Naive thymus-derived CD4-positive, alpha-beta T cell (primary cell): ENCODE measurements at places on chromosomes 1 and 21.

DNA sequence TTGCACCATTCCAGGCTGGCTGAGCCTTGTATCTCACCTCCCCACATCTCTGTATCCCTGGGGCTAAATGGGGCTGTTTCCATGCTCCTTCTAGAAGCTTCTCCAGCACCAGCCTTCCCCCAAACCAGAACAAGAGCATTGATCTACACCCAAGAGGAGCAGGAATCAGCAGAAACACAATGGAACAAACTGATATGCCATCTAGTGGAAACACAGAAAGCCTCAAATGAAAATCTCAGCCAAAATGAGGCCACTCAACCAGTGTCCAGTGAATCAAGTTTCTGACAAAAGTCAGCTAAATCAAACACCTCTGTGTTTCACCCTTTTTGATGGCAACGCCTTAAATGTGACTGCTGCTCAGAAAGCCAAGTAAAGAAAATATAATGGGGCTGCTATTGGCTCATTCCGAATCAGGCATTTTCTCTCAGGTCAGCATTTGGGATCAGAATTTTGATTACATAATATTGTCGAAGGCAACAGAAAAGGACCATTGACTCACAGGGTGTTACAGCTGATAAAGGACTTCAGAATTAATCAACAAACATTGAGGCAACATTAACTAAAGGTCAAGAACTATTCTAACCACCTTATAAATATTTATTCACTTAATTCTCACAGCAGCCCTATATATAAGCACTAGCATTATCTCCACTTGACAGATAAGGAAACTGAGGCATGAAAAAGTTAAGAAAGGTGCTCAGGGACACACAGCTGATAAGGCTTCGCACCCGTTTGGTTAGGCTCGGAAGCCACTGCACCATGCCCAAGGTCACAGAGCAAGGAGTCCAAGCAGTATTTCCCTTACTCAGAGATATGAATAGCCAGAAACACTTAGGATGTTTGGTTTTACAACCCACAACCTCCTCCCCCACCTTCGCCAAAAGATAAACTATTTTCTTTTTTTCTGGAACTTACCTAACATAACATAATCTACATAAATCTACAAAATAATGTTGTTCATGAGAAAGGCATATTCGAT is 85.8 kb upstream of the KCNJ15 start:
- DNase-seq: no peak
- no peak overlapping the region for H3K4me3 ChIP-seq
- H3K36me3 ChIP-seq: no peaks in the 10 kb centered on the region
- H3K27me3 ChIP-seq: no peaks in the 10 kb centered on the region

- H3K4me3 ChIP-seq: no peak overlapping the region
- H3K4me1 ChIP-seq: peaks cover 37% of the 10 kb centered on the region
- H3K36me3 ChIP-seq: no peaks in the 10 kb centered on the region
- no peaks in the 10 kb centered on the region for H3K27me3 ChIP-seq
- DNase-seq: no peak
Measured at GRCh38 chr1:89673251-89673650, 40.3 kb downstream of the LRRC8C start.

DNA sequence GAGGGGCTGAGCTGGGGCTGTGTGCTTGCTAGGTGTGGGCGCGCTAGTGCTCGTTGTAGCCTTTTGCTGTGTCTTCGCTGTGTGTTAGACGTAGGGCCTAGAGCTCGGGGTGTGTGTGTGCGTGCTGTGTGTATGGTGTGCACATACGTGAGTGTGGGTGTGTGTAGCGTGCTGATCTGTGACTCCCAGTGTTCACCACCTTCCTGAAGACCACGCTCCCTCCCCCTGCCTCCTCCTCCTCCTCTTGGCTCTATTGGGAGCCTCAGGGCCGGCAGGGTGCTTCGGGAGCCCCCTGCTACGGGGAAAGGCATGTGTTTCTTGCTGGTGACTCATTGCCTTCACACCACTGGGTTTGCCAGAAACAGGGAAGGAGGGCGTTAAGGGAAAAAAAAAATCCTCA is 9.4 kb upstream of the KCNC4 start:
- no peak overlapping the region for H3K4me3 ChIP-seq
- H3K36me3 ChIP-seq: no peaks in the 10 kb centered on the region
- DNase-seq: no peak
- H3K4me1 ChIP-seq: peaks cover 11% of the 10 kb centered on the region

GRCh38 chr1:163063610-163064009 is 5.6 kb upstream of the RGS4 start:
- no peaks in the 10 kb centered on the region for H3K36me3 ChIP-seq
- no peak overlapping the region for H3K4me3 ChIP-seq
- no peaks in the 10 kb centered on the region for H3K4me1 ChIP-seq
- H3K27ac ChIP-seq: no peak overlapping the region

- H3K4me3 ChIP-seq: no peak overlapping the region
- no peaks in the 10 kb centered on the region for H3K4me1 ChIP-seq
Measured at GRCh38 chr1:107653005-107653404, 312.0 kb downstream of the VAV3 start.

- H3K27ac ChIP-seq: no peak overlapping the region
- no peaks in the 10 kb centered on the region for H3K4me1 ChIP-seq
- no peaks in the 10 kb centered on the region for H3K27me3 ChIP-seq
- DNase-seq: no peak
Measured at GRCh38 chr21:38330666-38331065, 73.9 kb downstream of the KCNJ15 start.

DNA sequence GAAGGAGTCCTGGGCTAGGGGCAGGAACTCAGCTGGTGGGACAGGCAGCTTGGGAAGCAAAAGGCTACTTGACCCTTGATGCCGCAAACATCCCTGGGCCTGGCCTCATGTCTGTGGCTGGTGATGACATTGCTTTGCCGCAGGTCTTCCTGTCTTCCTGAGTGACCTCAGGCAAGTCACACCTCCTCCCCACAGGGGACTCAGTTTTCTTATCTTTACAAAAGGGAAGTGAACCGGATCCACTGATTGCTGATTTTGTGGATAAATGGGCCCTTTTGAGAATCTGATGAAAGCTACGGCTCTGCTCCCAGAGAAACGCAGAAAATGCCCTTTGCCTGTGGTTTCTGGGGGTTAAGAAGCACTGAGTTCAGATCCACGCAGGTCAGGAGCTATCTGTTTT is 20.7 kb downstream of the PLOD1 start:
- DNase-seq: no peak
- H3K4me1 ChIP-seq: no peaks in the 10 kb centered on the region
- H3K27ac ChIP-seq: no peak overlapping the region
- H3K36me3 ChIP-seq: no peaks in the 10 kb centered on the region
- H3K4me3 ChIP-seq: no peak overlapping the region

- peak overlapping the region; percentile 75 for H3K27ac ChIP-seq
- H3K4me1 ChIP-seq: peaks cover 10% of the 10 kb centered on the region
- no peaks in the 10 kb centered on the region for H3K27me3 ChIP-seq
- DNase-seq: no peak
- H3K4me3 ChIP-seq: peak overlapping the region; percentile 81
- peaks cover 12% of the 10 kb centered on the region for H3K36me3 ChIP-seq
Measured at GRCh38 chr1:99850459-99851291, 514 bp downstream of the AGL start.

DNA sequence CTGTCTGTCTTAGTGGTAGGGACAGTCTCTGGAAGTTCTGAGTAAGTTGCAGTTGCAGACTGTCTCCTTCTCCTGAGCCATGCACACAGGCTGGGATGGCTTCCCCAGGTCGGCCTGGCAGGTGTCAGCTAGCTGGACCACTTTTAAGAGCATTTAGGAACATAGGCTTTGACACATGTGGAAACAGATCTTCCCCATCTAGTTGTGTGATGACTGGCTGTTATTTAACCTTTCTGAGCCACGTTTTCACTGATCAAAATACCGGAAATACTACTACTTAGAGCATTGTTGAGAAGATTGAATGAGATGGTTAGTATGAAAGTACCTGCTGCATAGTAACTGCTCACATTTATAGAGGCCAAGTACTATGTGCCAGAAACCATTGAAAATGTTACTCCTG is 6.2 kb upstream of the MAPKAPK2 start:
- DNase-seq: no peak
- no peaks in the 10 kb centered on the region for H3K4me1 ChIP-seq
- no peak overlapping the region for H3K27ac ChIP-seq
- no peak overlapping the region for H3K4me3 ChIP-seq
- no peaks in the 10 kb centered on the region for H3K27me3 ChIP-seq

GRCh38 chr1:199508653-199509052 is 518.9 kb upstream of the NR5A2 start:
- no peak for DNase-seq
- H3K4me1 ChIP-seq: no peaks in the 10 kb centered on the region
- no peaks in the 10 kb centered on the region for H3K27me3 ChIP-seq
- H3K36me3 ChIP-seq: no peaks in the 10 kb centered on the region
- no peak overlapping the region for H3K27ac ChIP-seq

DNA sequence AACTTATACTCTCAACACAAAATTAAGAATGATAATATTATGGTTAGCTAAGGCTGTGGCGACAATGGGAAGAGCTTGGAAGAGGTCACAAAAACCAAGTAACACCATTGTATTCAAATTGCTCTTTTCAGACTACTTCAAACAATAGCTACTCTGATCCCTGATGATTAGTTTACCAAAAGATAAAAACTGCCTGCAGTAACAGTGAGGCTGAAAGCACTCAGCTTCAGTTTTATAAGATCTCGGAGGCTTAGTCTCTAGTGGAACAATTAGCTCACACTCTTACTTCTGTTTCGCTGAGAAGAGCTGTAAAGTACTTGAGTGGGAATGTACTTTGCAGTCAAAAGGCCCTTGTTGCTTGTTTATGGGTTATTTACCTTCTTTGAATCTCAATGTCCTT is 278.5 kb downstream of the LRRC7 start:
- no peaks in the 10 kb centered on the region for H3K27me3 ChIP-seq
- H3K27ac ChIP-seq: no peak overlapping the region
- H3K4me1 ChIP-seq: no peaks in the 10 kb centered on the region
- no peak overlapping the region for H3K4me3 ChIP-seq

DNA sequence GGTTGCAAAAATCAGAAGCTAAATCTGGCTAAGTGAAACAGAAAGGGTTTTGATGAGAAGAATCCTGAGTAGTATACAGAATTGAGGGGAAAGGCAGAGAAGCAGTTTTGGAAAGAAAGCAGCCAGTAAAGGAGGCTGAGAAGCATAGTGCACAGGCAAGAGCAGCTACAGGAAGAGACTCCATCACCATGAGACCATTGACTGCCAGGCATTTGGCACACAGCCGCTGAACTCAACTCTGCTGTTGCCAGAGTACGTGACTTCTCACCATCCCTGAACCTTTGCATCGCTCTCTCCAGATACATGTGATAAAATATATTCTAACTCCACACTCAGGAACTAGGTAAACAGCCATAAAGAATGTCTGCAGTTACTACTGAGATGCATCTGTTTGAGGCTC is 128.3 kb upstream of the C1orf21 start:
- H3K4me1 ChIP-seq: no peaks in the 10 kb centered on the region
- H3K36me3 ChIP-seq: no peaks in the 10 kb centered on the region
- DNase-seq: no peak
- H3K27me3 ChIP-seq: no peaks in the 10 kb centered on the region
- H3K27ac ChIP-seq: no peak overlapping the region
- no peak overlapping the region for H3K4me3 ChIP-seq
